ENCODE measurements at places on chromosomes 12 and 14. TPM values are rescaled to one million over a fixed set of nuclear protein-coding genes. Genes with fewer than 3 reads are reported as not detected.

DNA sequence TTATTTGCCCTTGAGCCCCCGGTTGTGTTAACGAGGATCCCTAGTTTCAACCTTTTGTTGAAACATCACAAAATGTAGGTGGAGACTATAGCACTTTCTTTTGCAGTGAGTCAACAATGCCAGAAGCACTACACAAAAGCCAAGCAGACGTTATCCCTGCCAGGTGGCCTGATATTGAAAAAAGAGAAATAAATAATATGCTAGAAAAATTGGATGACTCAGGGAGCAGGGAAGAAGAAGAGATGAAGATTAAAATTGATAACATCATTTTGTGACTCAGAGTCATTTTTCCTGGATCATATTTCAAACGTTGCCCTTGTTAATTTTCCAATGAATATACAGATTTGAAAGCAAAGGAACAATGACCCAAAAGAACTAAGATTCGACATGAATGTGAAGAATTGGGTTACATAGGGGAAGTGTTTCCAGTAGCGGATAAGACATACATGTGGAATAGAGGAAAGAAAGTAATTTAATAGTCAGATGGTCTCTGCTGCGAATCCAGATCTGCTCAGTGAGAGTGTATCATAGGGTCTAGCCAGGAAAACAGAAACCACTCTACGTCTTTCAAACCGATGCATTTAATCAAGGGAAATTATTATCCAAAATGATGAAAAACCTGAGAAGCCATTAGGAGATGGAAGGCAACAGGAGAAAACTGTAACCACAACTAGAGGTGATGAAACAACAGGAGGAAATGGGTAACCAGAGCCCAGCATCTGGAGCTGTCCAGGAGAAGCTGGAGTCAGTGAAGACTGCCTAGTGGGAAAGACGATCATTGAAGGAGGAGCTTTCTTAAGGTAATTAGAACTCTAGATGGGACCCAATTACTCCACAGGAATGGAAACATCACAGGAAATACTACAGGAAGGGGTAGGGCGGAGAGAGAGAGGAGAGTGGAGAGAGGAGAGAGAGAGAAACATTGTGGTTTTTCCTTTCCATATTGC, 57.9 kb downstream of the RERG start:
- no peak for DNase-seq

- no peak for DNase-seq
These were observed 559 bp upstream of the LMBR1L start for GRCh38 chr12:49111206-49111605.

- DNase-seq: no peak
These were observed 279.3 kb upstream of the PDE3A start for GRCh38 chr12:20089077-20089476.

The C14orf39 gene
- polyA plus RNA-seq: not detected

The ATL1 gene
- 1.0 TPM for polyA plus RNA-seq

The SIRT4 gene
- 0.48 TPM for polyA plus RNA-seq

The ANHX gene
- not detected for polyA plus RNA-seq

DNA sequence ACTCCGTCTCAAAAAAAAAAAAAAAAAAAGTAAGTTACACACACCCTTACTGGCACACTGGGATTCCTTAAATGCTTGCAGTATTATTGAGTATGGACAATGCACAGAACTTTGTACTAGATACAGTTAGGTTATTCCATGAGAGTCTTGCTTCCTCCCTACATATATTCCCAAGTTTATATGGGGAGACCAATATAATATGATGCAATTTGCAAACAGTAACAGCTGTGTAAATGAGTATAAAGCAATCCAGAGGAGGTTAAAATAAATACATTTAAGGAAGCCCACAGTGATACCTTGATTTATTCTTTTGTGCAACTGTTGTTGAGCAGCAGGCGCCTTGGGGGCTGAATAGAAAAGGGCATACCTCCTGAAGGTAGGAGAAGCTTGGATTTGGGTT, 26.6 kb downstream of the RASSF3 start:
- DNase-seq: no peak

The ARG2 gene
- polyA plus RNA-seq: 0.48 TPM

DNA sequence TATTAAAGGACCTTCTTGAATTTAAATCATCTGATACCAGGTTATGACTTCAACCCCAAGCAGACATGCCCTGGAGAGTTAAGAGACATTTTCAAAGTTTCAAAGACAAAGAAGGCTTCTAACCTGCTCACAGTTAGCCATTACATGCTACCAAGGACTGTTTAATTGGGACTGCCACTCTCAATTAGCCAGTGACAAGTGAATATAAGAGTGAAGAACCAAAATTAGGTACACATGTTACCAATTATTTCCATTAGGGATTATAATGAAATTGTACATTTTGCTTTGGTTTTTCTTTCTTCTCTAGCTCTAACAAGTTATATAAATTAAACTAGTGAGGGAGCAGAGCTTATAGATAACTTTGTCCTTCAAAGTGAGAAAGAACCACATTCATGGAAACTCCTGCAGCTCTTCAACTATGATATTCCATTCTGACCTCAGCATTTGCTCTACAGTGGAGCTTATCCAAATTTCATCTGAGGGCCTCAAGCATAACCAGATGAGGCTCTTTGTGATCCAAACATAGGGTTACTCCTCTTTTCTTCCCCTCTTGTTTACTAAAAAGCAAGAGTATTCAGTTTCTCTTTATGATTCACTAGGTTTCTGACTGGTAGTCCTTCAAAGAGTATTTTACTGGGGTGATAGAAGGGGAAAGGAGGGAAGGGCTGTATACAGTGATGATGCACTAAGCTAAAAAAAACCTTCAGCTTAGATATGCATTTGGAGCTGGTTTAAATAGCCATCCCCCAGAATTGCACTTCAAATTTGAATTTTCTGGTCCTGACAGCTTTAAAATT, 91.3 kb downstream of the DUSP6 start:
- no peak for DNase-seq

The VRTN gene
- not detected for polyA plus RNA-seq

GRCh38 chr12:130826151-130826801, 12.8 kb downstream of the STX2 start:
- no peak for DNase-seq

DNA sequence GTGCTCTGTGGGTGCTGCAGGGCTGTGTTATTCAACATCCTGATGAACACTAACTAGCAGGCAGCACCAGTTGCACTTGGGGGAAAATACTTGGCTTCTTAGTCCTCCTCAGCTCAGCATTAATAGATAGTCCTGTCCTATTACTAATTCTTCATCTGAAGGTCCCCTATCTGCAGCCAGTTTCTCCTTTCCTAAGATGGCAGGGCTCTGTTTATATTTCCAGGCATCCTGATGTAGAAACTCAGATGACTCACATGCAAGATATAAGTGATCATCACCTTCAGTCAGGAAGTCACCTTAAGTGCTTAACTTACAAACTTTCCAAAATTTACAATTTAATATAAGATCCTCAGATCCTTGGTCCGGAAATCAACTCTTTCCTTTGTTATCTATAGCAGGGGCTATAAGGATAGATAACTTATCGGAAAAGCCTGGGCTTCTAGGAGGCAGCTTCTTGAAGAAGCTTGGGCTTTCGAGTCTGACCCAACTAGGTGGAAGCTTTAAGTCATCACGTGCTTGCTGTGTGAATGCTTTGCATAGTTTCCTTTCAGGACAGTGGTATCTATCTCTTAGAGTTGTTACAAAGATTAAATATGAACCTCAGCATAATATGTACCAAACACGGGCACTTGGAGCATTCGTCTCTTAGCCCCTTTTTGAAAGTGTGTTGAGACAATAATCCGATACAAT, 181.0 kb upstream of the GRIP1 start:
- DNase-seq: no peak

DNA sequence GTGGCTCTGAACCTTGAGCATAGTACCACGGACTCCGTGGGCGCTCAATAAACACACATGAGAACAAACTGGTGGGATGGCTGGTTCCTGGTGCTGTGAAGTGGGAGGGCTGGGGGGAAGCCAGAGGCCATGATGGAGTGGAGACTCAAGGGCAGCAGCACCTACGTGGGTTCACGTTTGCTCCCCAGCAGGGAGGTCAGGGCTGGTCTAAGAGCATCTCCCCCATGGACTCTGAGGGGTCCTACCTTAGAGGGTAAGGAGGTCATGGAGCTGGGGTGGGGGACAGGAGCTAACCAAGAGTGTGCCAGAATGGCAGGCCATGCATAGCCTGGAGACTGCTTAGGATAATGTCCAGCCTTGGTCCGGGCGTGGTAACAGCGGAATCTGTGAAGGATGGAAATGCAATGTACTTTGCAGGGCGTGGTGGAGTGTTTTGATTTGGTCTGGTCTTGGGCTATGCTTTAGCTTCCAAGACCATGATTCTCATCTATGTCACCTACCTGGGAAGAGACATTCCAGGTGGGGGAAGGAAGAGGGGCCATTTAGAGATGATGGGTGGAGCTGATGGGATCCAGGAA, 103.0 kb downstream of the PRMT8 start:
- DNase-seq: no peak

The ANG gene
- 2.0 TPM for polyA plus RNA-seq

All from GM12878 (cell line).